Breast epithelium (tissue), 4 donors: ENCODE measurements at places on chromosomes 5 and 9. TPM values are rescaled to one million over a fixed set of nuclear protein-coding genes. Genes with fewer than 3 reads are reported as not detected.

DNA sequence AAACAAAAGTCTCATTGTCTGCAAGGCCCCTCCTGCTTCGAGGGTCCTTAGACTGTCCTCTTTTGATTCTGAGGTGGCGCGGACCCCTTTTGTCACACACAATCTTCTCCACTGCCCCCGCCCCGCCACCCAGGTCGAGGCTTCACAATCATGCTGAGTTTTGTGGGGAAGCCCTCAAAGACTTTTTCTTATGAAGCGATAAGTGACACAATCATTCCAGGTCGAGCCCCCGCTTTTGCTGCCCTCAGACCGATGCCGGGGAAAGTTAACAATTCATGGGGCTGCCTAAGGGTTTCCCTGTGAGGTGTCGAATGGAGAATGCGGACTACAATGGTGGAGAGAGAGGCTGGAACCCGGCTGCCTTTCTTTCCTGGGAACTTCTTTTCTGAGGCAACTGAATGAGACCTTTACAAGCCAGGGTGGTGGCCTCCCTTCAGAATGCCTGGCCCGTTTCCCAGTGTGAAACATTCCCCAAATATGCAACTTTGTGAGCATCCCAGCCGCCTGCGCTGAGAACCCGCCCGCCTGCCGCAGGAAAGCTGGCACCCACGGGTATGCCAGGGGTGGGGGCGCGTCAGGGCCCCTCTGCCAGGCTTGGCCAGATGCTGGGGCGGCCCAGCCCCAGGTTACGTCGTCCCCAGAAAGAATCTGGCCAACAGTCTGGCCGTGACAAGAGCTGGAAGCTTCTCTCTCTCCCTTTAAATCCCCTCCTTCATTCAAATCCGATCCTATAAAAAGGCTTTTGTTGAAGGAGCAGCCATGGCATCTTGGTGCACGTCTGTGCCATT, 71.9 kb downstream of the MAP1B start:
- H3K4me1 ChIP-seq: no peaks in the 10 kb centered on the region
- no peaks in the 10 kb centered on the region for H3K36me3 ChIP-seq
- DNase-seq: peak; percentile 70
- H3K27me3 ChIP-seq: no peaks in the 10 kb centered on the region
- H3K4me3 ChIP-seq: peak overlapping the region; percentile 25

- no peak for DNase-seq
- H3K4me1 ChIP-seq: peaks cover 2% of the 10 kb centered on the region
- no peak overlapping the region for H3K27ac ChIP-seq
- no peaks in the 10 kb centered on the region for H3K36me3 ChIP-seq
- H3K4me3 ChIP-seq: no peak overlapping the region
- H3K27me3 ChIP-seq: no peaks in the 10 kb centered on the region
Observed at GRCh38 chr9:37938121-37938891, 34.4 kb upstream of the SLC25A51 start.

Gene ADGRV1
- total RNA-seq: 55.3 TPM

- DNase-seq: no peak
- no peaks in the 10 kb centered on the region for H3K4me1 ChIP-seq
- H3K4me3 ChIP-seq: no peak overlapping the region
- H3K36me3 ChIP-seq: no peaks in the 10 kb centered on the region
- no peak overlapping the region for H3K27ac ChIP-seq
Observed at GRCh38 chr5:44365345-44365744, 23.9 kb downstream of the FGF10 start.

Gene CERCAM
- total RNA-seq: 30.5 TPM

Gene LCN2
- 42.3 TPM for total RNA-seq

- no peaks in the 10 kb centered on the region for H3K36me3 ChIP-seq
- no peak for DNase-seq
- H3K4me1 ChIP-seq: no peaks in the 10 kb centered on the region
- H3K4me3 ChIP-seq: no peak overlapping the region
- no peak overlapping the region for H3K27ac ChIP-seq
Observed at GRCh38 chr9:2567922-2568321, 53.7 kb upstream of the VLDLR start.

Gene C8G
- not detected for total RNA-seq

Gene TAF11L5
- not detected for total RNA-seq

Gene FCN1
- total RNA-seq: 5.1 TPM

DNA sequence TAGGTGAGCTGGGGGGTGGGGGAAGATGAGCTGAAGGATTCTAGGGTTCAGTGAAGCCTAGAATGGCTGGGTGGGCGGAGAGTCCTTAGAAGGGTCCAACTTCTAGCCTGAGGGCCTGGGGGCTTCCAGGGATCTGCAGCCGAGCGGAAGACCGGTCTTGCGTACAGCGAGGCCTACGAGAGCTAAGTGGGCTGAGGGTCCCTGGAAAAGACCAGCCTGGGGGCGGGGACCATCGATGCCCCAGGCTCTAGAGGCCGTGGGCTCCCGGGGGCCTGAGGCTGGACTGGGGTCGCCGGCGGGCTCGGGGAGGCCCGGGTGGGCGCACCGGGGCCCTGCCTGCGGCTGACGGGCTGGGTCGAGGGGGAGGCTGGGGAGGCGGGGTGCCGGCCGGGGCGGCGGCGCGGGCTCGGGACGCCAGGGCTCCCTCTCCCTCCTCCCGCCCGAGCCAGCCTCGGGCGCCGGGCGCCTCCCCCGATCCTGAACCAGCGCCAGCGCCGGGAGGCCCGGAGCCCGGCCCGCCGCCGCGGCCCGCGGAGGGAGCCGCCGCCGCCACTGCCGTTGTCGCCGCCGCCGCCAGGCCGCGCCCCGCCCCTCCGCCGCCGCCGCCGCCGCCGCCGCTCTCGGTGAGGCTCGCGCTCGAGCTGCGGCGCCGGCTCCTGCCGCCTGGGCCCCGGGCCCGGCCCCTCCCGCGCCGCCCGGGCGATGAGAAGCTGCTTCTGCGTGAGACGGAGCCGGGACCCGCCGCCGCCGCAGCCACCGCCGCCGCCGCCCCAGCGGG, at the start of gene MVB12B:
Gene MVB12B, plus strand, starts transcription at position 602 of the 778 bp plus-strand sequence. Its CDS starts 101 bp downstream, at position 703.
- H3K27ac ChIP-seq: peak within 1 kb of the TSS; percentile 88
- H3K27me3 ChIP-seq: no peaks in the 10 kb centered on the region
- peak within 1 kb of the TSS; percentile 68 for H3K4me3 ChIP-seq
- no peaks in the 10 kb centered on the region for H3K4me1 ChIP-seq

GRCh38 chr9:135338546-135338945, 141.0 kb upstream of the PPP1R26 start:
- no peaks in the 10 kb centered on the region for H3K4me1 ChIP-seq
- H3K27ac ChIP-seq: no peak overlapping the region
- H3K36me3 ChIP-seq: no peaks in the 10 kb centered on the region
- no peak overlapping the region for H3K4me3 ChIP-seq
- no peaks in the 10 kb centered on the region for H3K27me3 ChIP-seq

GRCh38 chr5:2570586-2570985, 180.9 kb downstream of the IRX2 start:
- H3K36me3 ChIP-seq: no peaks in the 10 kb centered on the region
- DNase-seq: no peak
- H3K27ac ChIP-seq: no peak overlapping the region

Gene CNTNAP3
- total RNA-seq: 2.6 TPM

- H3K36me3 ChIP-seq: no peaks in the 10 kb centered on the region
- no peak for DNase-seq
- H3K4me1 ChIP-seq: no peaks in the 10 kb centered on the region
- no peak overlapping the region for H3K27ac ChIP-seq
Observed at GRCh38 chr9:76609285-76610010, 150.5 kb downstream of the GCNT1 start.

GRCh38 chr9:111752455-111752854, 42.3 kb downstream of the SHOC1 start:
- DNase-seq: no peak
- no peak overlapping the region for H3K27ac ChIP-seq
- no peaks in the 10 kb centered on the region for H3K36me3 ChIP-seq
- no peaks in the 10 kb centered on the region for H3K27me3 ChIP-seq
- H3K4me1 ChIP-seq: no peaks in the 10 kb centered on the region

DNA sequence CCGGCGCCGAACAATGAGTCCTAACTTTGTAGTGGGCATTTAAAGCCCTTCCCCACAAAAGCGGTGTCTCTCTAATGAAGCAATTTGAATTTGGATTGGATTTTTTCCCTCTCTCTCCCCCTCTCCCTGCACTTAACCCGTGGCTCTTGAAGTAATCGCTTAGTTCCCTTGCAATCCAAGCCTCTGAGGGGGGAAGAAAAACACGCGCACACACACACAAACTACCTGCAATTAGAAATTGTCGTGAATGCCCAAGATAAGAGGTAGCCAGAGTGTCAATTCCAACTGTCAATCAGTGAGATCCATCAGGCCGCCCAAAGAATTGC, 1.2 kb downstream of the LHX6 start:
- DNase-seq: no peak
- H3K4me1 ChIP-seq: peaks cover 5% of the 10 kb centered on the region
- H3K4me3 ChIP-seq: peak overlapping the region; percentile 43
- H3K27me3 ChIP-seq: peaks cover 75% of the 10 kb centered on the region

DNA sequence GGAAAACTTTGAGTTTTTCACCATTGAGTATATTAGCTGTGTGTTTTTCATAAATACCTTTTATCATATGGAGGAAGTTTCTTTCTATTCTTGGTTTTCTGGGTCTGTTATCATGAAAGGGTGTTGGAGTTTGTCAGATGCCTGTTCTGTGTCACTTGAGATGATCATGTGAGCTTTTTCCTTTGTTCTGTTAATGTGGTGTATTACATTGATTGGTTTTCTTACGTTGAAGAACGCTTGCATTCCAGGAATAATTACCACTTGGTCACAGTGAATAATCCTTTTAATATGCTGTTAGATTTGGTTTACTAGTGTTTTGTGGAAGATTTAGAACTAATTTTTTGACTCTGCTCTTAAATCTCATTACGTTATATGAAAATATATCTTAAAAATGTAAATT, 7.8 kb downstream of the PLEKHG4B start:
- H3K4me3 ChIP-seq: no peak overlapping the region
- no peaks in the 10 kb centered on the region for H3K27me3 ChIP-seq
- DNase-seq: no peak
- H3K36me3 ChIP-seq: no peaks in the 10 kb centered on the region
